ENCODE measurements at places on chromosomes 7 and 10.

DNA sequence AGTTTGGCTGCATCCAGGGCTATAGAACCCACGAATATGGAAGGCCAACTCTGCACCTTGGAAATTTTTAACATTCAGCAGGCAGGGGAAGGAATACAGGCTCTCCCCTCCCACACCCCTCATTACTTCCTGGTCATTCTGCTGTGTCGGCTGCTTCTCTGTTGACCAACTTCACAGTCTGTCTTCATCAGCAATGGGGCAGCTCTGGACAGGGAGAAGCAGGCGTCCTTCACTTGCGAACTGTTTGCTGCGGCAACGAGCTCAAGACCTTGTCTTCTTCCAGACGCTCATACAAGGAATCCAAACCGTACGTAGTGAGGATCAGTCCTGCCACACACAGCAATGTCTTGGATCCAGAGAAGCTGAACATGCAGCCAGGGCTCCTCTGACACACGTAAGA, 192.2 kb downstream of the DIP2C start:
- no peak for DNase-seq

DNA sequence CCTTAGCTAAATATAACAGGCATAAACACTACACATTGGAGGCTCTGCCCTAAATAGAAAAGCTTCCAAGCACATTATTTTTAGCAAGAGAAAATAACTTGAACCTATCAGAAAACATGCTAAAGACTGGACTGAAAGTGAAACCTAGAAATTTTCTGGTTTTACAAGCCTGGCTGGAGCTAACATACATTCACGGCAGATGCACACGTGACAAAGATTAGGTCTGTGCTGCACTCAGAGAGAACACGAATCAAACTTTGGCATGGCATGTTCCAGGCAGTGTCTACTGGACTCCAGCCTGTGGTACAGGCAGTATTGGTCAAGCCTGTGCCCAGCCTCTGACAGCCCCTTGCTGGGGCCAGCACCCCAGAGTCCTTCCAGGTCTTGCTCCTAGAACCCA, 94.1 kb upstream of the PCBD1 start:
- no peak for DNase-seq

GRCh38 chr10:127919418-127920271, 12.7 kb downstream of the PTPRE start:
- DNase-seq: no peak

DNA sequence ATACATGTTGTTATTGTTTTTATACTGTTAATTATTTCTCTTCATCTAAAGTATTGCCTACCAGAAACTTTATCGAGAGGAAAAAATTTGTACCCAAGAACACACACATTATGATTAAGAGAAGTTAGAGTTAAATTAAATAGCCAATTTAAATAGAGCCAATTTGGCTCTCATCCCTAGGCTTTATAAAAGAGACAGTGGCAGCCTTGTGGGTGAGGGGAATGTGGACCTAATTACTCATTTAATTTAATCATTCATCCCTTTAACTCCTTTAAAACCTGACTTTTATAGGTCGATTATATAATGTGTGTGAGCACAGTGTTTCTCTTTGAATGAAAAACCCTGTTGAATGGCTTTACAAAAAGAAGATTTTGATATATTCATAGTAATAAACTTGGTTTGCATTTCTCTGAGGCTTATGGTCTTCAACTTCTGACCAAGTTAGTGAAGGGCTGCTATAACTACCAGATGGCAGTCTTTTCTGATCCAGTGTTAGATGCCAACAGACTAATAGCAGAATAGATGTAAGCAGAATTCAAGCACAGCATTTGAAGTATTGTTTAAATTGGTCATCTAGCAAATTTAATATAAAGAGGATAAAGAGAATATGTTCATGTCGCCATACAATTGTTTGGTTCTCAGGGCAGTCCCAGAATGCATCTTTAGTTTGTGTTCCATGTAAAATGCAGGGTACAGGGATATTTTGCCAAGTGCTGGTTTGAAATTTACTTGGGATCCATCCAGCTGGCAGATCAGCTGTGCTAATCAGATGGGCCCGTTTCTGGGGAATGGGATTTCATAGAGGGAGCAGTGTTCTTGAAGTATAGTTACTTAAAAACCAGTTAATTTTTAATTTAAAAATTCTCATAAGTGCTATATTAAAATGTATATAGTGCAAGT, 25.3 kb downstream of the ADD3 start:
- no peak for DNase-seq

- DNase-seq: no peak
Observed at GRCh38 chr10:131676800-131677421, 223.9 kb upstream of the PPP2R2D start.

GRCh38 chr7:155453296-155454182, 4.4 kb upstream of the EN2 start:
- no peak for DNase-seq

DNA sequence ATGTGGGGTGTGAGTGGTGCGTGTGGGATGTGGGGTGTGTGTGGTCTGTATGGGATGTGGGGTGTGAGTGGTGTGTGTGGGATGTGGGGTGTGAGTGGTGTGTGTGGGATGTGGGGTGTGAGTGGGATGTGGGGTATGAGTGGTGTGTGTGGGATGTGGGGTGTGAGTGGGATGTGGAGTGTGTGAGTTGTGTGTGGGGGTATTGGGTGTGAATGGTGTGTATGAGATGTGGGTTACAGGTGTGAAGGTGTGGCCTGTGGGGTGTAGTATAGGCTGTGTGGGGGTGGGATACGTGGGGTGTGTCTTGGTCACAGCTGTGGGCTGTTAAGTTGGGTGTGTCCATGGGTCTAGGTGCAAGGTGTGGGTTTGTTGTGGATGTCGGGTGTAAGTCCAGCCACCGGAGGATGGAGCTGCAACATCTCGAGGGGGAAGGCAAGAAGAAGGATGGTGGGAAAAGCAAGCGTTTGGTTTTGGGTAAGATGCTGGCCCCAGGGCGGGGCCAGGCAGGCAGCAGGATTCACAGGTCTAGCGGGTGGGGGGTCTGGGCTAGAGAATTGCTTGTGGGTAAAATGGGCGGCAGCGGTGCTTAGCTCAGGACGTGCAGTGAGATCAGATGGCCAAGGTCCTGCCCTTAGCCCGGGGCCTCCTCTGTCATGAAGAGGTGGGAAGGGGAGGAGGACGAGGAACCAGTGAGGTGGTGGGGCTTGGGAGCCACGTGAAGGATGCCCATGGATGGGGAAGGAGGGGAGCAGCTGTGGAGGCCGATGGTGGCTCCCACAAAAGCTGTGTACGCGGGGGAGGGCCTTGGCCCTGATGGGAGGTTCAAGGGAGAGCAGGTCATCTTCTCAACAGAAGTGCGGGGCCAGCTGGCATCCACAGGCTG, 60.1 kb downstream of the CFAP46 start:
- no peak for DNase-seq

GRCh38 chr10:48748573-48748972, 63.9 kb downstream of the WDFY4 start:
- DNase-seq: no peak

DNA sequence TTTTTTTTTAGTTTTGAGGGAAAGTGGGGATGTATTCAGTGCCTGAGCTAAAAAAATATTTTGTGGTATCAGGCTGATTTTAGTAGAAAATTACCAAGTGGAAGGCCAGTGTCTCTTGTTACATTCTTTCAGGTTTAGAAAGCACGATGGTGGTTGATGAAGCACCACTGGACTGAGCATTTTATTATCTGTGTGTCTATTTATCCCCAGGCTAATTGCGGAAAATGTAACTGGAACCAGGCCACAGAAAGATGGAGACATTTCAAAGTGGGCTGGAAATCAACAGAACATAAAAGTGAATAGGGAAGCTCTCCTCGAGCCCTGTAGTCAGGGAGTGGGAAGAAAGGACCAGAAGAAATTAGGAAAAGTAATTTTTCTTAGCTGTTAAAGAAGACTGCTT, 261.0 kb downstream of the STK31 start:
- DNase-seq: no peak

DNA sequence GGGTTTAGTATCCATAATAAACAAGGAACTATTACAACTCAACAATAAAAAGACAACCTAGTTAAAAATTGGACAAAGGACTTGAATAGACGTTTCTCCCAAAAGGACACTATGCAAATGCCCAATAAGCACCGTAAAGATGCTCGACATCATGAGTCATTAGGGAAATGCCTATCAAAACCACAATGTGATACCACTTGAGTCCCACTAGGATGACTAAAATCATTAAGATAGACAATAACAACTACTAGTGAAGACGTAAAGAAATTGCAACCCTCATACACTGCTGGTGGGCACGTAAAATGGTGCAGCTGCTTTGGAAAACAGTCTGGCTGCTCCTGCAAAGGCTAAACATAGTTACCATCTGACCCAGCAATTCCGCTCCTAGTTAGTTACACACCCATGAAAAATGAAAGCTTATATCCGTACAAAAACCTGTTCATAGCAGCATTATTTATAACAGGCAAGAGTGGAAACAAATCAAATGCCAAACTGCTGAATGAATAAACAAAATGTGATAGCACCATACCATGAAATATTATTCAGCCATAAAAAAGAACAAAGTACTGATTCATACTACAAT, 17.3 kb downstream of the CCDC3 start:
- DNase-seq: peak; percentile 22

DNA sequence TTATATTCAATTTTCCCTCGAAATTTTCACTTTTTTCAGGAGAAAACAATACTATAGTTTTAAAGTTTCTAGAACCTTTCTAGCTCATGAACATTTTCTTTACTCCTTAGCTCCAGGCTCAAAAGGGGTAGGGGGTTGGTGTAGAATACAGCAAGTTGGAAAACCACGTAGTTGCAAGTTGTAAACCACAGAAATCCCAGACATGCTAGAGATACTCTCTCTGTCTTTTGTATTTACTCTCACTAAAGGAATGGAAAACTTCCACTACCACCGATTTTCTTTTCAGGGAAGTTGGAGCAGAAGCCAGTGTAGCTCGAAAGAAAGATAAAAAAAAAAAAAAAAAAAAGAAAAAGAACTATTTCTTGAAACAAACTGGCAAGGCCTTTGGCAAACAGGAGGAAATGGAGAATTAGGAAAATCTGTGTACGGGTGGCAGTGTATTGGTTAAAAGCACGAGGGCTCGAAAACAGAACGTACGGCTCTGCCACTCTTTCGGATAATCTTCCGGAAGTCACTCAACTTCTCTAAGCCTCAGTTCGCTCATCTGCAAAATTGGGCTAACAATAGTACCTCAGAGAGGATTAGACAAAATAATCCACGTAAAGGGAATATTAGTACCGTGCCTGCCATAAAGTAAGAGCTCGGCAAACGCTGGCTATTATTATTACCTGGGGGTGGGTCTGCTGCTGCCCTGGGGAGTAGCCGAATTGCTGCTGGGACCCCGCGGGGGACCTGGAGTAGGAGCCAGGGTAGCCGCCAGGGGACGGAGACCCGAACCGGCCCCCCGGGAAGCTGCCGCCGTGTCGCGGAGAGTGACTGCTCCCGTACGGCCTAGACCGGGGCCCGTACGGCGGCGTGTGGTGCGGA, 628 bp downstream of the MPLKIP start:
- peak; percentile 27 for DNase-seq
